ENCODE measurements at places on chromosomes 16 and 17. TPM values are rescaled to one million over a fixed set of nuclear protein-coding genes. Genes with fewer than 3 reads are reported as not detected.

- peaks cover 12% of the 10 kb centered on the region for H3K4me1 ChIP-seq
- no peak overlapping the region for H3K4me3 ChIP-seq
- DNase-seq = no peak
- no peaks in the 10 kb centered on the region for H3K27me3 ChIP-seq
- no peak overlapping the region for H3K27ac ChIP-seq
These were observed 640.4 kb downstream of the CDH11 start for GRCh38 chr16:64481497-64481896.

DNA sequence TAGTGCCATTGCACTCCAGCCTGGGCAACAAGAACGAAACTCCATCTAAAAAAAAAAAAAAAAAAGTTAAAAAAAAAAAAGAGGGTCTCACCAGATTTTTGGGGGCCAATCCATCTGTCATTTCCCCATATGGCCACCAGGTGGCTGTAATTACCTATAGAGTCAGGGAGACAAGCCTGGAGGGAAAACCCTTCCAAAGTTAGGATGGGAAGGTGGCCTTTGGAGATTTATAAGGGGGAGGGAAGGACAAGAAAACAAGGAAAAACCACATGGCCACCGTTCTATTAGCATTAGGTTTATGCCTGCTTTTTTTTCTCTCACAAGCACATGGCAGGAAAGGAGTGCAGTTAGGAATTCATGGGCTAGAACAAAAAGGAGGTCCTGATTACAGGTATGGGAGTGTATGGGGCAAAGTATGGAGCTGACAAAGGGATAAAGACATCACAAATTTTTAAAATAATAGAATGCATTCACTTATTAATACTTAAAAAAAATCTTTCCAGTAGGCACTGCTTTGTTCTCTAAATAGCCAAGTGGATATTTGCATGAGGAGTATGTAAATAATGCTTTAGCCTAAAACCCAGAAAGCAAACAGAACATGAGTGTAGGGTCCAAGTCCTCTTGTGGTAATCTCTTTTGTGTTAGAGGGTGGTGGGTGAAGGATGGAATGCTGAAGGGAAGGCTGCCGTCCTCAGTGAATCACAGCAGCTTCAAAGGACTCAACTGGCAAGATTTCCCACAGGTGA lies 5.1 kb downstream of the CYB5D1 start:
- H3K4me1 ChIP-seq = no peaks in the 10 kb centered on the region
- peak overlapping the region; percentile 22 for H3K27ac ChIP-seq
- H3K36me3 ChIP-seq = peaks cover 4% of the 10 kb centered on the region
- no peak overlapping the region for H3K4me3 ChIP-seq
- peak; percentile 64 for DNase-seq
- no peaks in the 10 kb centered on the region for H3K27me3 ChIP-seq

DNA sequence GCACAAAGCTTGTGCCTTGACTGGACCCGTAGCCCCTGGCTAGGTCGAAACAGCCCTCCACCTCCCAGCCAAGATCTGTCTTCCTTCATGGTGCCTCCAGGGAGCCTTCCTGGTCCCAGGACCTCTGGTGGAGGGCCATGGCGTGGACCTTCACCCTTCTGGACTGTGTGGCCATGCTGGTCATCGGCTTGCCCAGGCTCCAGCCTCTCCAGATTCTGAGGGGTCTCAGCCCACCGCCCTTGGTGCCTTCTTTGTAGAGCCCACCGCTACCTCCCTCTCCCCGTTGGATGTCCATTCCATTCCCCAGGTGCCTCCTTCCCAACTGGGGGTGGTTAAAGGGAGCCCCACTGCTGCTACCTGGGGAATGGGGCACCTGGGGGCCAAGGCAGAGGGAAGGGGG lies 3.5 kb downstream of the CTRL start:
- peaks cover 14% of the 10 kb centered on the region for H3K4me1 ChIP-seq
- no peaks in the 10 kb centered on the region for H3K27me3 ChIP-seq
- H3K36me3 ChIP-seq = peaks cover 11% of the 10 kb centered on the region
- no peak overlapping the region for H3K27ac ChIP-seq
- DNase-seq = no peak
- H3K4me3 ChIP-seq = no peak overlapping the region

DNA sequence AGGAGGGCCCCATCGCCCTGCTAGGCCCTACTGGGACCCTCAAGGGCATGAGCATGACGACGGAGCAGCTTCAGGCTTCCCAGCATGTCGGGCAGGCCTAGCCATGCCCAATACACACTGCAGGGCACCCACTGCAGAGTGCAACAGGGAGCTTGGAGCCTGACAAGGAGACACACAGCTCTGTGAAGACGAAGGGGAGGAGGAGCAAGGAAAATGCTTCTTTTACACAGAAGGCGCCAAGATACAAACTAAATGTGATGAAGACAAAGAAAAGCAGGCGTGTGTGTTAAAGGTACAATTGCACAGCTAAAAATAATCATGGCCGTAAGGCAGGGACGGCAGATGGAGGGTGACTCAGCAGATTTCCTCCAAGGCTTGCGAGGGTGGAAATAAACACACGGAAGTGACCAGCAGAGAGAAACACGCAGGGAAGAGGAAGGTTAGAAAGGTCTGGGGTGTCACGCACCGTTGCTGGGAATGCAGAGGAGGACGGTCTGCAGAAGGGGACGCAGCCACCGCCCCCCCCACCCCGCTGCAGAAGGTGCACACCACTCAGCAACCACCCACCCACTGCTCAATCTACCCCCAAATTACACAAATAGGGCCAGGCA lies 108.5 kb downstream of the ZNF778 start:
- H3K36me3 ChIP-seq = no peaks in the 10 kb centered on the region
- H3K4me3 ChIP-seq = no peak overlapping the region
- H3K4me1 ChIP-seq = peaks cover 55% of the 10 kb centered on the region
- H3K27me3 ChIP-seq = no peaks in the 10 kb centered on the region
- peak overlapping the region; percentile 95 for H3K27ac ChIP-seq
- DNase-seq = peak; percentile 76

- H3K36me3 ChIP-seq = no peaks in the 10 kb centered on the region
- H3K27ac ChIP-seq = peak overlapping the region; percentile 79
- no peaks in the 10 kb centered on the region for H3K27me3 ChIP-seq
- DNase-seq = no peak
- no peak overlapping the region for H3K4me3 ChIP-seq
These were observed 209.3 kb downstream of the FTO start for GRCh38 chr16:53913099-53913870.

DNA sequence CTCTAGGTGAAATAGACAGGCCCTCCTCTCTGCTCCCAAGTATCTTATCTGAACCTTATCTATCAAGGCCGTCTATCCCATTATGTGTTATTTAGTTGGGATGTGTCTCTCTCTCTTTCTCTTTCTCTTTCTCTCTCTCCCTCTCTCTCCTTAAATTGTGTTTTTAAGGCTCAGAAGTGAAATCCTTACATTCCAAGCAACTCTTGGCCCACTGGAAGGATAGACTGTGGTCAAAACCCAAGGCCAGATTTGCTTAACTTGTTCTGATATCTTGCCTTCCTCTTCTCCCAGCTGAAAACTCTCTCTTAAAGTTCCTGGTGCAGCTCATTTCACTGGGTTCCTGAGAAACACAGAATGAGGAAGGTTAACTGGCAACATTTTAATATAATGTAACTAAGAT lies 14.7 kb downstream of the CDRT4 start:
- no peak overlapping the region for H3K4me3 ChIP-seq
- no peaks in the 10 kb centered on the region for H3K4me1 ChIP-seq
- no peaks in the 10 kb centered on the region for H3K36me3 ChIP-seq

DNA sequence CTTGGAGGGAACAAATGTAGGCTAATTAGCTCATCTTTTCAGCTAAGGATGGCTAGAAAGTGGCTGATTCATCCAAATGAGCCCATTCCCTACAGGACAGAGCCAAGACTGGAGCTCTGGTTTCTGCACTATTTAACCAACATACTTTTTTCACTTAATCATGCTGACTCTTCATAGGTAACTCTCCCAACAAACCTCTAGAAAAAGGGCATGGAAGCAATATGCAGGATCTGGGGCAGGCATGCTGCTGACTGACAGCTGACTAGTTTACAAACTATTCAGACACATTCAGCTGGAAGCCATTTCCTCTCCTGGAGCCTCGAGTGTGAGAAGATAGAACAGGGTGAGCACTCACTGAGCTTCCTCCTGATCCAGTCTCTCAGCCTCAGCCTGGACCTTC lies 6.2 kb downstream of the BECN1 start:
- H3K4me3 ChIP-seq = no peak overlapping the region
- H3K4me1 ChIP-seq = no peaks in the 10 kb centered on the region
- no peak for DNase-seq
- no peaks in the 10 kb centered on the region for H3K27me3 ChIP-seq
- H3K27ac ChIP-seq = no peak overlapping the region

DNA sequence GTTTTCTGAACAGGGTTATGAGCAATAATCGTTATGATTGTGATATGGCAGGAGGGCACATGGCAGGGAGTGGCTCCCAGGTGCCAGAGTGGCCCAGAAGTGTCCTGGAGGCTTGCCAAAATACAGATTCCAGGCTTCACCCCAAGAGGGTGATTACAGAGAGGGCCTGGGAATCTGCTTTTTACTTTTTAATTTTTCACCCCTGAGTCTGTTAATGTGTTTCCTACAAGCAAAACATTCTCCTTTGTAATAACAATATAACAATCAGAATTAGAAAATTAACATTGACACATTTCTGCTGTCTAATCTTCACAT lies 212.4 kb downstream of the SNX29 start:
- no peaks in the 10 kb centered on the region for H3K27me3 ChIP-seq
- H3K27ac ChIP-seq = no peak overlapping the region
- no peaks in the 10 kb centered on the region for H3K36me3 ChIP-seq
- no peaks in the 10 kb centered on the region for H3K4me1 ChIP-seq
- DNase-seq = no peak
- no peak overlapping the region for H3K4me3 ChIP-seq

Gene SLFN11
- not detected for total RNA-seq

Gene KRT20
- total RNA-seq = not detected

Gene TBKBP1
- 112 TPM for total RNA-seq
